ENCODE measurements at places on chromosomes 13 and 19. TPM values are rescaled to one million over a fixed set of nuclear protein-coding genes. Genes with fewer than 3 reads are reported as not detected.

GRCh38 chr13:114101358-114102130 is 30.9 kb downstream of the RASA3 start:
- peak overlapping the region; percentile 25 for H3K27ac ChIP-seq
- DNase-seq: no peak
- H3K36me3 ChIP-seq: no peaks in the 10 kb centered on the region
- H3K4me1 ChIP-seq: peaks cover 50% of the 10 kb centered on the region

- H3K4me3 ChIP-seq: no peak overlapping the region
- H3K27me3 ChIP-seq: no peaks in the 10 kb centered on the region
- no peak overlapping the region for H3K27ac ChIP-seq
- H3K36me3 ChIP-seq: peaks cover 17% of the 10 kb centered on the region
- DNase-seq: no peak
Measured at GRCh38 chr19:48461651-48461981, 6.2 kb downstream of the KCNJ14 start.

DNA sequence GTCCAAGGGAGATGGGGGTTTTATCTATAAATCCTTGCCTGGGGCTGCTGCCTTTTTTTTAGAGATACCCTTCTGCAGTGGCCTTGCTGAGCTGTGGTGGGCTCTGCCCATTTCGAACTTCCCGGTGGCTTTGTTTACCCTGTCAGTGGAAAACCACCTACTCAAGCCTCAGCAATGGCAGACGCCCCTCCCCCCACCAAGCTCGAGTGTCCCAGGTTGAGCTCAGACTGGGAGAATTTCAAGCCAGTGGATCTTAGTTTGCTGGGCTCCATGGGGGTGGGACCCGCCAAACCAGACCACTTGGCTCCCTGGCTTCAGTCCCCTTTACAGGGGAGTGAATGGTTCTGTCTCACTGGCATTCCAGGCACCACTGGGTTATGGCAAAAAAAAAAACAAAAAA is 21.6 kb downstream of the LGALS13 start:
- no peaks in the 10 kb centered on the region for H3K4me1 ChIP-seq
- no peaks in the 10 kb centered on the region for H3K36me3 ChIP-seq
- H3K4me3 ChIP-seq: no peak overlapping the region
- H3K27ac ChIP-seq: no peak overlapping the region
- no peak for DNase-seq
- H3K27me3 ChIP-seq: no peaks in the 10 kb centered on the region

Gene ZNF132
- 8.9 TPM for total RNA-seq
